ENCODE measurements at places on chromosomes 11 and 22. TPM values are rescaled to one million over a fixed set of nuclear protein-coding genes. Genes with fewer than 3 reads are reported as not detected.

DNA sequence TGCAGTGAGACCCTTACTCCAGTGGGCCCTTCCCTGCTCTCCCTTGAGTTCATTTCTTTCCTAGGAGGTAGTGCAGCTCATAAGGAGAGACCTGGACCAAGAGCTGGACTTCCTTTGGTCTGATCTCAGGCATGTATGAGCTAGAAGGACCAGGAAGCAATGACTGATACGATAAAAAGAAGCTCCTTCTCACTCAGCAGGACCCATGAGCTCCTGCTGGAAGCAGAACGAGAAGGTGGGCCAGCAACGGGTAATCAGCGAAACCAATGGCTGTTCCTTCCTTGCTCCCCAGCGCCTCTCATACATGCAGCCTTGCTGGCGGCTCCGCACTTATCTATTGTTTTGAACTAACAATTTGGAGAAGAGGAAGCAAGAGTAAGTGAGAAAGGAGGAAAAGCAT, 56.8 kb downstream of the RPUSD4 start:
- no peak for DNase-seq

GRCh38 chr11:44870181-44870580, 80.5 kb downstream of the TP53I11 start:
- no peak for DNase-seq

Gene SYT12
- 0.04 TPM for polyA plus RNA-seq

DNA sequence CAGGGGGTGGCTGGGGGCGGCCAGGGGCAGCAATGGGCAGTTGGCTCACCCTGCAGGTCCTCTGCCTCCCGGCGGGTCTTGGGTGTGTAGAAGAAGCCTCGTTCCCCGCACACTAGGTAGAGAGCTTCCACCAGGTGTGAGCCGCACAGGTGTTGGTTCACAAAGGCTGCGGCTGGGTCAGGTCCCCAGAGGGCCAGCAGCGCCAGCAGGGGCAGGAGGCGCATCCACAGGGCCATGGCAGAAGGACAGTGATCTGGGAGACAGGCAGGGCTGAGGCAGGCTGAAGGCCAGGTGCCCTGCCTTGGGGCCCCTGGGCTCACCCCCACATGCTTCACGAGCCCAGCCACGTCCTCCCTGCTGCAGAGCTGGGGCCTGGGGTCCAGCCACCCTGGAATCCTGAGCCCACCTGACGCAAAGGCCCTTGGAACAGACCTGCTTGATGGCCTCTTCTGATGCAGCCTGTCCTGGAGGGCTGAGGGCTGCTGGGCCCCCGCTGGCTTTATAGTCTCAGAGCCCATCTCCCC, at the start of gene INS:
TSS of gene INS (minus strand) at position 474 of the 524 bp plus-strand sequence. CDS start at position 236, 238 bp downstream.
- DNase-seq, result no peak

- no peak for DNase-seq
Observed at GRCh38 chr11:92697461-92698312, 271.8 kb upstream of the MTNR1B start.

Gene GPHA2
- polyA plus RNA-seq, result not detected

GRCh38 chr22:49158741-49159564, 668.7 kb downstream of the BRD1 start:
- no peak for DNase-seq

GRCh38 chr11:134604886-134605285, 192.8 kb upstream of the B3GAT1 start:
- no peak for DNase-seq

Gene MS4A3
- 1.8 TPM for polyA plus RNA-seq

- DNase-seq, result no peak
Observed at GRCh38 chr11:68424101-68424632, 36.4 kb upstream of the PPP6R3 start.

Gene ADORA2A
- 31.5 TPM for polyA plus RNA-seq

Gene VWCE
- polyA plus RNA-seq, result 1.6 TPM

DNA sequence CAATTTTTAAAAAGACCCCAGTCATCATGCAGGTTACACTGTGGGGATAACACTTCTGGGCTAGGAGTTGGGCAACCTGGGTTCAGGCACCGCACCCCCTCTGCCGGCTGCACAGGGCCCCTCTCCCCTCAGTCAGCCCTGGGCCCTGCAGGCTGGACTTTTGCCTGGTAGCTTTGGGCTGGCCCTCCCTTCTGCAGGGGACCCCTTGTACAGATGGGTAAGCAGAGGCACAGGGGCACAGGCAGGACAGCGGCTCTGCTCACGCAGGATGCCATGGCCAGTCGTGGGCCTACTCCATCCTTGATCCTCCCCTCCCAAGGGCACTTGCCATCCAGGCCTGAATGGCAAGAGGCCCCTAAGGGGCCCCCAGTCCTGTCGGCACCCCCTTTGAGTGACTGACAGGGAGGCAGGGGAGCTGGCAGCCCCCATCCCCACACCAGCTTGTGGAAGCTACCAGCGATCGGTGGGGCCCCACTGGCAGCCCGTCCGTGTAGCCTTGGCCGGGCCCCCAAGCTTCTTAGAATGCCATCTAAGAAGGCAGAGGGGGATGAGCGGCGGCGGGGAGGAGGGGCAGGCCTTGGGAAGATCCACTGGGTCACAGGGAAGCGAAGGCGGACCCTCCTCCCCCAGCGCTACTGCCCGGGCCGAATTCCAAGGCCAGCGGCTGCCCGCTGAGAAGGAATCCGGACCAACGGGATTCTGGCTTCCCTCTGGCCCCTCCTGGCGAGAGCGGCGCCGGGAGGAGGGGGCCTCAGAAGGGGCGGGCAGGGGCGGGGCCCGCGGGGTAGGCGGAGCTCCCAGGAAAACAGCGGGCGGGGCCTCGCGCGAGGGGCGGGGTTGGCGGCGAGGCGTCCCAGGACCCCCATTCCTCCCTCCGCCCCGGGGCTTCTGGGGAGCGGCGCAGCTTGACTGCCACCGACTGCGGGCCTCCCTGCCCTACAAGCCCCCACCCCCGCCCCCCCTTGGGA, 6.8 kb upstream of the CHKA start:
- DNase-seq, result peak; percentile 91

DNA sequence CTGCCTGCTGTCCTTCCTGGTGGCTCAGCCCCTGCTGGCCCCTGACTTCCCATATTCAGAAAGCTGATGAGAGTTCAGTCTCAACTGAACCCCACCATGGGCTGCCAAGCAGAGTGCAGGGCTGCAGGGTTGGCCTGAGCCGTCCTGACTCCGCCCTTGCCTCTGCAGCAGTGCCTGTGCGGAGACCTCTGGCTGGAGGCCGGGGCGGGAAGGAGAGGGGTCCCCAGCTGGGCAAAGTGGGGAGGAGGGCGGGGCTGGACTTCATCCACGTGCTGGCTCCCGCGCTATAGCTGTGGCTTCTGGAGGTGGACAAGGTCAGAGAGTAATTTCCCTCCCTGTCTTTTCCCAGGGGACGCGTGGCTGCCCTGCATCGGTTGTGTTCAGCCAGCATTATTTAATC, 13.6 kb downstream of the GLB1L3 start:
- no peak for DNase-seq

- DNase-seq, result no peak
Observed at GRCh38 chr11:1150769-1151365, 6.9 kb upstream of the MUC5AC start.

GRCh38 chr22:20182365-20182764, 31.5 kb upstream of the CCDC188 start:
- no peak for DNase-seq

- DNase-seq, result no peak
Observed at GRCh38 chr22:40121461-40121860, 56.3 kb upstream of the TNRC6B start.

GRCh38 chr11:34604145-34604544, 16.7 kb upstream of the EHF start:
- DNase-seq, result no peak

DNA sequence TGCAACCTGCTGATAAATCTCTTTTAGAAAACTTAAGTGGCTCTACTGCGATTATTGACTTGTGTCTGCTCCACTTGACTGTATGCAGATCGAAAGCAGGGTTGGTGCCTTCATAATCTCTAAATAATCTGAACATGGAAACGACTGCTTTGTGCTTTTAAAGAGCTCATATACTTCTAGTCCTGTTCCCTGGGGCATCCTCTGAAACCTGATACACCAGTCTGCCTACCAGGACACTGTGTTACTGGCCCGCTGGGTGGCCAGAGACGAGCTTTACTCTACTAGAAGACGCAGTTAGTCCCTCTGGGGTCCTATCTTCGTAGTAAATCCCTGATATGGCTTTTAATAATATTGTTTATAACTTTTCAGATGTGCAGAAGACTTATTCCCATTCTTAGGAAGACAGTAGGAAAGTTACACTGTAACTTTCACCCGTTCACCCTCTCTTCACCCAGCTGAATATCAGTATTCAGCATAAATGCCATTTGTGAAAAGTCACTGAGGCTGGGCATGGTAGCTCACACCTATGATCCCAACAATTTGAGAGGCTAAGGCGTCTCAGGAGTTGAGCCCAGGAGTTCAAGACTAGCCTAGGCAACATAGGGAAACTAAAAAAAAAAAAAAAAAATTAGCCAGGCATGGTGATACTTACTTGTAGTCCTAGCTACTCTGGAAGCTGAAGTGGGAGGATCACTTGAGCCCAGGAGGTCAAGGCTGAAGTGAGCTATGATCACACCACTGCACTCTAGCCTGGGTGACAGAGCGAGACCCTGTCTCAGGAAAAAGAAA, 9.0 kb upstream of the HTR3B start:
- DNase-seq, result no peak

Gene SCO2
- 1.6 TPM for polyA plus RNA-seq

Measured in right lung (tissue), 10 donors.